Stimulated activated CD4-positive, alpha-beta T cell treated with anti-CD3 and anti-CD28 coated beads, Interleukin-1b, Interleukin-23, amount 100 ng/mL, for 1 hour (primary cell): ENCODE measurements at places on chromosomes 3 and 15.

- DNase-seq, result no peak
These were observed 126.7 kb downstream of the TUSC7 start for GRCh38 chr3:116836286-116836685.

GRCh38 chr3:73258057-73258456, 196.6 kb downstream of the EBLN2 start:
- DNase-seq, result no peak

GRCh38 chr15:94804613-94805012, 573.3 kb downstream of the MCTP2 start:
- DNase-seq, result no peak

GRCh38 chr15:68205558-68205944, 419 bp upstream of the CALML4 start:
- no peak for DNase-seq

DNA sequence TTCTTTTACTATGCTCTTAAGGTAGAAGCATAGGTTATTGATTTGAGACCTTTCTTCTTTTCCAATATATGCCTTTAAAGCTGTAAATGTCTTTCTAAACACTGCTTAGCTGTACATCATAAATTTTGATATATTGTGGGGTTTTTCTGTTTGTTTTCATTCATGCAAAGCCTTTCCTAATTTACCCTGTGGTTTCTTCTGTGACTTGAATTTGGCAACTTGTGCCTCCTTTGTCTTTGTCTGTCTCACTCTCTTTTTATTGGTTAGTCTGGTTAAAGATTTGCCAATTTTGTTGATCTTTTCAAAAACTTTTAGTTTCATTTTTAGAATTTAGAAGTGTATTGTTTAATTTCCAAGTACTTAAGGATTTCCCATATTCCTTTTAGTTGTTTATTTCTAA, 343.1 kb downstream of the OXSM start:
- no peak for DNase-seq

DNA sequence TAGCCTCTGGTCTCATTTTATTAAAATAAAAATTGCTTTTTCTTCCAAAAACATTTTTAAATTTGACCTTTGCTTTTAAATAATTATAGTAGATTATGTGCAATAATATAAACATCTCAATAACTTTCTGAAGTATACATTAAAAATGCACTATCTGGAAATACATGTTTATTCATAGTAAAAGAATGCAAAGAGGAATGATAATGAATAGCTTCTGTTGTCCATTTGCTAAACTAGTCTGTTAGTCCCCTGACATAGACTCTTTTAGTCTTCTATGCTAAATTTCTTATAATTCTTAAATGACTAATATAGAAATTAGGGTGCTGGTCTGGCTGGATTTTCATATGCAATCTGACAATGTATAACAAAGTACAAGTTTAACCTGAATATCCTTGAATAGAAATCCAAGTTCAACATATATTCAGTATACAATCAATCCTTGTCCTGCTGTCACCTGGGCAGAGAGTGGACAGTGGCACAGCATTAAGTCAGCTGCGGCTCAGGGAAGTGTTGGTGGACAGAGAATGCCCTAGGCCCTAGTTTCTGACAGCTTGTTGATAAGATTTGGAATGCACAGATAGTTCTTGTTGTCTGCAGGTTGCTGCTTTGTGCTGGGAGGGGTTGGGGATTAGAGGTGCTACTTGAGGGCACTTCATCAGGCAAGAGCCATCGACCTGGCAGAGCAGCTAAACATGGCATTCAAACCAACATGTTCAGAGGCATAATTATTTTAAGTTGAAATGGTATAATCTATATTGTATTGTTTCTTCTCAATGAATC, 161.7 kb downstream of the MBNL1 start:
- no peak for DNase-seq

DNA sequence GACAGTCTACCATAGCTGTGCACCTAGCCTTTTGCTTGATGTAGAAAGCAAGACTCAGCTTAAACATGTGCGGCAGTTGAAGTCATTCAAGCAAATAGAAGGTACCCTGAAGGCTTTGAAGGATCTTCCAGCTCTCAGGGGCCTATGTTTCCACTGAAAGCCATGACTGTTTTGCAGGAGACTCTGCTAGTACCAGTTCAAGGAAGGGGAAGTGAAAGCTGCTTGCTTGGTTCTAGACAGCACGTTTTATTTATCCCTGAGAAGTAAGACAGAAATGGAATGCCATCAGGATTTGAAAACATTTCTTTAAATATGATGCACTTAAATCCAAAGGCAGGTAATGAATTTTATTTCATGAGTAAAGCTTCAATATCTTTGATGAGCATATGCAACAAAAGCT, 311.4 kb downstream of the PDCD6IP start:
- no peak for DNase-seq

DNA sequence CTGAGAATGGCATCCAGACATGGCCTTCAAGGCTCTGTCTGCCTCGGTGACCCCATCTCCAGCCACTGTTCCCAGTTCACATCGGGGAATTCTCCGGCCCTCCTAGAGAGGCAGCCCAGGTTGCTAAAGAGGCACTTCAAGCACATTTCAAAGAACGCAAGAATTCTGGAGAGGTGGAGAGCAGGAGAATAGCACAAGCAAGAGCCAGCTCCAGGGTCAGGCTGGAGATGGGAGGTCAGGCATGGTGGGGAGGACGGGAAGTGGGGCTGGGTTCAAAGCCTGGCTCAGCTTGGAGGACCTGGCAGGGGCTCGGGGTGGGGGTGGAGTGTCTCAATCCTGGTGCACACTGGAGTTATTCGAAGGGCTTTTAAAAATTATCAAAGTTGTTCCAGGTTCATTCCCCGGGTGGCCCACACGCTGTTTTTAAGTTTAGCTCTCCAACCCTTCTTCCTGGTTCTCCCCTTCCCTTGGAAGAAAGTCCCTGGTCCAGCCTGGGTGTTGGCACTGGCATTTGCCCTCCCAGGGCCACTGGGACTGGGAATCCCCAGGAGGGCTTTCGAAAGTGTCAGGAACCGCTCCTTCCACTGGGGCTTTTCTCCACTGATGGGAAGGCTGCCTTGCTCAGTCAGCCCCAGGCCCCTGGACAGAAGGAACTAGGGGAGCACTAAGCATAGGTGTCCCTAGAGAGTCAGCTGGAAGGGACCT, 35.8 kb downstream of the ZNF710 start:
- DNase-seq, result no peak

GRCh38 chr15:65328506-65329287, 24.2 kb downstream of the RNU5B-1 start:
- DNase-seq, result no peak

- DNase-seq, result no peak
These were observed 35.5 kb downstream of the CYFIP1 start for GRCh38 chr15:22944651-22945050.

- no peak for DNase-seq
These were observed 50.6 kb downstream of the SERP1 start for GRCh38 chr3:150495563-150496168.

DNA sequence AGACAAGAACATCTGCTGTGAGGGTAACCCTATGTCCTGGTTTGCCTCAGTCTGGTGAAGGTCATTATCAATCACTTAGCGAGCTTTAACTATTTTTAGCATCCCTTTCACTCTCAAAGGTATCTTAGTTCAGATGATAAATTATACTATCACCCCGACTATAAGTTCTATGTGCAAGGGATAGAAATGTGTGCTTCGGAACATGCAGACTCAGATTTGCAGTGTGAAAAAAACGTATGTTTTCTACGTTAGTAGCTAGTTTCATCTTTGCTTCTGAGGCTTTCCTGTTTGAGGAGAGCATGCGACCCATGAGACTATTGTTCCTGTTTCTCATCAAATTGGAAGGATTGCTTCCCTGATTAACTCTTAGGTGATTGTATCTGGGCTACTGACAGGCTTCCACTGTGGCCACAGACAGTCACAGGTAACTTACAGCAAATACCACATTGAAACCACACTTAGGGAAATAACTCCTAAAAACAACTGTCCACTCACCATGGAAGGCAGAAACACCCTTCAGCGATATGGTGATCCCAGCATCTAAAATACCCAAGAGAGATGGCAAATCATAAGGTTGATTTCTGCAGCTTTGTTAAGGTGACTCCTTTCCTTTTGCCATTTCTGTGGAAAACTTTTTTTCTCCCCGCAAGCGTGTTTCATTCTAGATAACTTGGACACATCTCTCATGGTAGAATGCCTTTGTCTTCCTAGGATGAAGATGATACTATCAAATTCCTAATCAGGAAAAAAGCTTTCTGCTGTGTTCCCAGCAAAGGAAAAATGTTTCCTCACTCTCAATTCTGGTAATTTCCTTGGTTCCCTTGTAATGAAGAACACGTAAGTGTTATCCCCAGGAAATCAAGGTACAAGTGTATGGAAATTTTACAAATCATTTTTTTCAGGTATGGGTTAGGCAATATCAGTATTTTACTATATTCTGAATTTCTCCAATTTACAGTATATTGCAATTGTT, 5.2 kb downstream of the GCSAM start:
- DNase-seq, result no peak

- DNase-seq, result no peak
These were observed 110.4 kb downstream of the EDEM1 start for GRCh38 chr3:5297895-5298294.

DNA sequence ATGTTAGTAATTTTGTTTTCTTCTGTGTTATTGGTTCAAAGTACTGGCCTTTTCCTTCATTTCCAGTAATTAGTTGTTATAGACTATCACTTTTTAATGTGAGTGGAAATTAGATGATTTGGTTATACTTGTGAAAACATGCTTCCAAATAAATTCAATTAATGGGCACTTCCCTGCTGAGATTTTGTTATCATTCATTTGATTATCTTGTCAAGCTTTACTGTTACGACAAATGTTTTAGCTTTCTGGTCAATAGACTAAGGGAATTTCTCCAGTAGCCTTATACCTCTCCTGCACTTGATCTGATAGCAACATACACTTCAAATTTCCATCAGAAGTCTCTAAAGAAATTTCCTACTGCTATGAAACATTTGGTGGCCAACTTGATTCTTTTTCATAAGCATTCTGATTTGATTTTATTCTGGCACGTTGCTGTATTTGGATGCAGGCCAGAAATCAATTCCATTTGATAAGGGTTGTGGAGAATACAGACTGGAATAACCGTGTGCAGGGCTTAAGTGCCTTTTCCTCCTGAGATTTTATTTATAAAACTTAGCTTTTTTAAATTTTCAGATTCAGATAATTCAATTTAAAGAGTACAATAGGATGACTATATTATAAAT, 573.8 kb upstream of the NAALADL2 start:
- no peak for DNase-seq

DNA sequence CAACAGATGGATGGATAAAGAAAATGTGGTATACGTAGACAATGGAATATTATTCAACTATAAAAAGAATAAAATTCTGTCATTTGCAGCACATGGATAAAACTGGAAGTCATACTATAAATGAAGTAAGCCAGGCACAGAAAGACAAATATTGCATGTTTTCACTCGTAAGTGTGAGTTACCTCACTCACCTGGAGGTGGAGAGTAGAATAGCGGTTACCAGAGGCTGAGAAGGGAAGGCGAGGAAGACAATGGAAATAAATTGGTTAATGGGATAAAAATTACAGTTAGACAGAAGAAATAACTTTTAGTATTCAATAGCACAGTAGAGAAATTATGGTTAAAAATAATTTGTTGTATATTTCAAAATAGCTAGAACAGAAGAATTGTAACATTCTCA, 141.6 kb downstream of the EFHB start:
- no peak for DNase-seq

- DNase-seq, result no peak
These were observed 15.8 kb upstream of the KBTBD12 start for GRCh38 chr3:127899200-127899599.

GRCh38 chr3:71066849-71067261, 516.7 kb downstream of the FOXP1 start:
- DNase-seq, result no peak

DNA sequence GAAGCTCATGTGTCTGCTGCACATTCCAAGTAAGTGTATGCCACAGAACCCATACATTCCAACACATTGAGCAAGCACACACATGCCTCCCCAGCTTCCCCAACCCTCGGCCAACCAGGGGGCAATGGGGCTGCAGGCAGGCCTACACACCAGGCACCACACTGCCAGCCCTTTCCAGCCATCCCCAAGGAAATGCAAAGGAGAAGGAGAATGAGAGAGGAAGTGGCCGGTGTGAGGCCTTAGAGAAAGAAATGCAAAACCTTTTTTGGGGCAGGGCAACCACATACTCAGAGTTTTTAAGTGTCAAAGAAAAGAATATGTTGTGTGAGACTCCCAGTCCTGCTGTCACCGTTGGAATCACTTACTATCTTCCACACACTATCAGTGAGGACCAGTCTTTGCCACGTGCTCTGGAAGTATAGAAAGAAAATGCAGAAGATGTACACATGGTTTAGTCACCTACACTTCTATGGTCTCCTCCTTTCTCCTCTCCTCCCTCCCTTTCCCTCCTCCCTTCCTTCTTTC, 11.1 kb downstream of the IGF2BP2 start:
- DNase-seq, result no peak

GRCh38 chr3:33826688-33827087, 28.3 kb downstream of the PDCD6IP start:
- no peak for DNase-seq

GRCh38 chr3:105304487-105304886, 62.2 kb upstream of the ALCAM start:
- DNase-seq, result no peak

DNA sequence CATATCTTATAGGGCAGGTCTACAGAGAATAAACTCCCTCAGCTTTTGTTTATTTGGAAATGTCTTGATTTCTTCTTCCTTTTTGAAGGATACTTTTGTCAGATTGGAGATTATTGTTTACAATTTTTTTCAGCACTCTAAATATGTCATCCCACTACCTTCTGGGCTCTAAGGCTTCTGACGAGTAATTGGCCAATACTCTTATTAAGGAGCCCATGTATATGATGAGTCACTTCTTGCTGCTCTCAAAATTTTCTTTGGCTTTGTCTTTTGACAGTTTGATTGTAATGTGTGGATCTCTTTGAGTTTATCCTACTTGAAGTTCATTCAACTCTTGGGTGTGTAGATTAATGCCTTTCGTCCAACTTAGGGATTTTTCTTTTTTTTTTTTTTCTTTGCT, 28.9 kb upstream of the CD200R1L start:
- DNase-seq, result no peak

DNA sequence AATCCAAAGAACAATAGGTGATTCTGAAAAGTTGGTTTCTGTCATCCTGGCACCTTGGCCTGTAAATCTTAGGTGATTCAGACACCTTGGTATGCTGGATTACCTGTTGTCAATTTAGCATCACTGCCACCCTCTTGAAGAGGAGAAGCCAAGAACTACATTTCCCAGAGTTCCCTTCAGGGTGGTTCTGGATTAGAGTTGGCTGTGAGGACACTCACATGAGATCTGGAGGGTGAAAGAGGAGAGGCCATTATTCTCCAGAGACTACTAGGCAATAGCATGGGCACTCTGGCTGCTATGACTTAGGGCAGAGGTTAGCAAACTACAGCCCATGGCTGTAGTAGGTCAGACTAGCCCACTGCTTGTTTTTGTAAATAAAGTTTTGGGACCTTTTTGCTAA, 41.7 kb upstream of the CORO2B start:
- no peak for DNase-seq

DNA sequence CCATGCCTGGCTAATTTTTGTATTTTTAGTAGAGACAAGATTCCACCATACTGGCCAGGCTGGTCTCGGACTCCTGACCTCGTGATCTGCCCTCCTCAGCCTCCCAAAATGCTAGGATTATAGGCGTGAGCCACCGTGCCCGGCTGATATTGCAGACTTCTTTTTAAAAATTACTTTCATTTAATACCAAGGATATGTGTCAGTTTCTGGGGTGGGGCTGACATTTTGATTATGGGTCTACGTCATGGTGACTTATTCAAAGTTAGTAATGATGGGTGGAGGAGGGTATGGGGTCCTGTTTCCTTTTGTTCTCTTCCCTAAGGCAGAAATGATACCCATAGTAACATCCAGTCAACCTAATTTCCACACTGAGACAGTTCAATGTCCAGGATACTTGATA, 34.7 kb downstream of the GBE1 start:
- no peak for DNase-seq

GRCh38 chr3:139132976-139133375, 88.3 kb upstream of the PRR23C start:
- no peak for DNase-seq
